Tibial nerve (tissue), 4 donors: ENCODE measurements at places on chromosomes 4 and X. TPM values are rescaled to one million over a fixed set of nuclear protein-coding genes. Genes with fewer than 3 reads are reported as not detected.

DNA sequence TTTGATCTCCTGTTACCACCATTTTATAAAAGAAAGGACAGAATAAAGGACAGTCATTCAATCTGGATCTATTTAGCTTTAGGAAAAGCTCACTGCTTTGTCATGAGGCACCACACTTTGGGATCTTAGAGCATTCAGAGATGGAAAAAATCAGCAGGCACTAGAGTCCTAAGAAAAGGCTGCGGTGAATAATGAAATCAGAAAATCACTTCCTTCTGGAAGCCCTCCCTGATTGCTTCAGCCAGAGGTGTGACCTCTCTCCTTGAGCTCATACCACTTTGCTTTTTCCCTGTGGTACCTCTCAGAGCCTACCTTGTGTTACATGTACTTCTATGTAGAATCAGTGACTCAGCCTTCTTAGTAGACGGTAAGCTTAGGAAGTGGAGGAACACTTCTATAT lies 8.7 kb upstream of the TRPC5OS start:
- no peak for DNase-seq
- no peaks in the 10 kb centered on the region for H3K36me3 ChIP-seq
- no peak overlapping the region for H3K4me3 ChIP-seq

- peaks cover 51% of the 10 kb centered on the region for H3K27me3 ChIP-seq
- no peaks in the 10 kb centered on the region for H3K4me1 ChIP-seq
- H3K27ac ChIP-seq, result no peak overlapping the region
- no peaks in the 10 kb centered on the region for H3K36me3 ChIP-seq
Measured at GRCh38 chr4:6194458-6195195, 5.7 kb downstream of the JAKMIP1 start.

- no peak overlapping the region for H3K27ac ChIP-seq
- no peaks in the 10 kb centered on the region for H3K36me3 ChIP-seq
- H3K27me3 ChIP-seq, result no peaks in the 10 kb centered on the region
- H3K4me1 ChIP-seq, result peaks cover 3% of the 10 kb centered on the region
- DNase-seq, result no peak
Measured at GRCh38 chr4:78749258-78749971, 26.7 kb upstream of the BMP2K start.

DNA sequence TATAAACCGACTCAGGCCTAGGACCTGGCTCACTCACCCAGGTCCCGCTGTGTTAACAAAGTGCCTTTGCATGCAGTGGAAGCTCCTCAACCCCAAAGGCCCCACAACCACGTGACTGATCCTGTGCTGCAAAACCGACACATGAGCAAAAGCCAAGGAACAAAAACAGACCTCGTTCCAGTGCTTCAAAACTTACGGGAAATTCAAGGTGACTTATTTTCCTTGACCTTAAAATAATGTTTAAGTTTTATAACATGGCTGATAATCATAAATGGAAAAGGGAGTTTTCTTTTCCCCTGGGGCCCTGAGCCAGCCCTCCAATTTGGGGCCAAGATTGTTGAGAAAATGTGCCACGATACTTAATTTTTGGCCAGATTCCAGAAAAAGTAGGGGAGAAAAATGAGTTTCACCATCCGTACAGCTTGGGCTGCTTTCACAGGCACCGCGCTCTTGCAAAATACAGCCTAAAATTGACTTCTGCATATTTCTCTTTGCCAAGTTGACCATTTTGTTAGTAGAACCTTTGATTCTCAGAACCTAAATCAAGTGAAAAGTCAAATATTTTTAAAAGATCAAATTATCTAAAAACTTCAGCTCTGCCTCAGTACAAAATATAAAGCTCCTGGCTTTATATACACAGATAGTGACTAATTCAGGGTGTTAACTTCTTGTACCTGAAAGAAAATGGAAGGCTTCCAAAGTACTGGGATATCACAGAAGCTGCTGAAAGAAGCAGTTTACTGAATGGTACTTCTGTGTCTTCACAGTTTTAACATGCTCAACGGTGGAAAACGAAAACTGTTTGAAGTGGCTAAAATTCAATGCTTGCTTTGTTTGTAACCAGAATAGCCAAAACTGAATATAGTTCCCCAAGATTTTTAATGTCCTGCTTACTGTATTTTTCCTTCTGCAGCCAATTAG lies 93.8 kb downstream of the APBB2 start:
- no peaks in the 10 kb centered on the region for H3K27me3 ChIP-seq
- peaks cover 53% of the 10 kb centered on the region for H3K4me1 ChIP-seq
- peak overlapping the region; percentile 79 for H3K27ac ChIP-seq
- DNase-seq, result peak; percentile 51
- H3K36me3 ChIP-seq, result no peaks in the 10 kb centered on the region

- no peaks in the 10 kb centered on the region for H3K27me3 ChIP-seq
- no peak overlapping the region for H3K27ac ChIP-seq
- H3K4me1 ChIP-seq, result no peaks in the 10 kb centered on the region
- no peak for DNase-seq
- H3K4me3 ChIP-seq, result no peak overlapping the region
Measured at GRCh38 chr4:79338148-79338547, 12.3 kb upstream of the NAA11 start.

DNA sequence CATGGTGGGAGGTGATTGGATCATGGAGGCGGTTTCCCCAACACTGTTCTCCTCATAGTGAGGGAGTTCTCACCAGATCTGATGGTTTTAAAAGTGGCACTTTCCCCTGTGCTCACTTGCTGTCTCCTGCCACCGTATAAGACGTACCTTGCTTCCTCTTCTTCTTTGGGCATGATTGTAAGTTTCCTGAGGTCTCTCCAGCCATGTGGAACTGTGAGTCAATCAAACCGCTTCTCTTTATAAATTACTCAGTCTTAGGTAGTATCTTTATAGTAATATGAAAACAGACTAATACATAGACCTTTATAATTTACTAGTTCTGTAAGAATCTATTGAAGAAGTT lies 82.5 kb upstream of the PITX2 start:
- no peak for DNase-seq
- H3K4me1 ChIP-seq, result no peaks in the 10 kb centered on the region
- no peak overlapping the region for H3K27ac ChIP-seq
- H3K36me3 ChIP-seq, result no peaks in the 10 kb centered on the region
- H3K27me3 ChIP-seq, result no peaks in the 10 kb centered on the region

DNA sequence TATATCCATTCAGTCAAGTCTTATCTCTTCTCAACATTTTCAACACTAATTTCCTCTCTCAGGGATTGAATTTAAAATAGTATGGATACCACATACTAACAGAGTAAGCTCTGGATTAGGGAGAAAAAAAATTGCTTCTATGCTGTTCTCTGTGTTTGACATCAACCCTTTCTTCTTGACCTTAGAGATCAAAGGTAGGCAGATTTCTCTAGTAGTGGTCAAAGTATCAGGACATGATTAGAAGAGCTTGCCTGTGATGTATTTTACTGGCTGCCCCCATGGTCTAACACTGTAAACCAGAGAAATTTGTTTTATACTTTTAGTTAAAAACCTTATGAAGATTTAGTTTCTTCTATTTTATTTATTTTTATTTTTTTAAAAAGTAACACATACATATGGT lies 8.3 kb downstream of the ADH6 start:
- no peaks in the 10 kb centered on the region for H3K36me3 ChIP-seq
- H3K27me3 ChIP-seq, result no peaks in the 10 kb centered on the region
- H3K4me3 ChIP-seq, result no peak overlapping the region
- no peak for DNase-seq
- H3K27ac ChIP-seq, result no peak overlapping the region
- H3K4me1 ChIP-seq, result peaks cover under 1% of the 10 kb centered on the region

GRCh38 chr4:48047421-48047844 lies 30.9 kb downstream of the NIPAL1 start:
- no peaks in the 10 kb centered on the region for H3K36me3 ChIP-seq
- H3K27ac ChIP-seq, result no peak overlapping the region
- no peaks in the 10 kb centered on the region for H3K27me3 ChIP-seq
- H3K4me3 ChIP-seq, result no peak overlapping the region
- no peak for DNase-seq
- H3K4me1 ChIP-seq, result peaks cover 6% of the 10 kb centered on the region

- H3K27ac ChIP-seq, result no peak overlapping the region
- no peak overlapping the region for H3K4me3 ChIP-seq
- no peaks in the 10 kb centered on the region for H3K27me3 ChIP-seq
- peaks cover 8% of the 10 kb centered on the region for H3K36me3 ChIP-seq
Measured at GRCh38 chr4:4524364-4524763, 17.5 kb downstream of the STX18 start.

DNA sequence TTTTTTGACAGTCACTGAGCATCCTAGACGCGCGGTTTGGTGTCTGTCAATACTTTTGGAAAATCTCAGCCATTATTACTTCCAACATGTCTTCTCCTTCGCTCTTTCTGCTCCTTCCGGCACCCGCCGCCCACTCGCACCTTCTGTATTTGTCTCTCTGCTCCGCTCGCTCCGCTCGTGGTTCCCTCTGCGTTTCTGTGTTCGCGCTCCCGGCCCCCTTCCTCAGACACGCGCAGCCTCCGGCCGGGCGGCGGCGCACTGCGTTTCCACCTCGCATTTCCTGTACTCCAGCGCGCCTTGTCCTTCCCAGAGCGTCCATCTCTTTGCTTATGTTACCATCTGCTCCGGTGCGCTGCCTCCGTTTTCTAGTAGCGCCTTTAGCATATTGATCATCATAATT lies 21.1 kb downstream of the PDE6B start:
- DNase-seq, result no peak
- no peaks in the 10 kb centered on the region for H3K4me1 ChIP-seq
- H3K27ac ChIP-seq, result no peak overlapping the region
- H3K27me3 ChIP-seq, result no peaks in the 10 kb centered on the region
- no peak overlapping the region for H3K4me3 ChIP-seq

Gene AREG
- total RNA-seq, result 4.8 TPM

Gene MAGEC2
- not detected for total RNA-seq

Gene STPG2
- 0.90 TPM for total RNA-seq

Gene JAKMIP1
- 2.5 TPM for total RNA-seq

Gene AWAT1
- total RNA-seq, result not detected

Gene COL25A1
- total RNA-seq, result 2.5 TPM

Gene SMIM31
- total RNA-seq, result not detected

Gene GLOD5
- not detected for total RNA-seq
